ENCODE measurements at places on chromosomes 5 and 9.

GRCh38 chr5:151417712-151418111 is 29.7 kb upstream of the SLC36A1 start:
- no peak for DNase-seq

DNA sequence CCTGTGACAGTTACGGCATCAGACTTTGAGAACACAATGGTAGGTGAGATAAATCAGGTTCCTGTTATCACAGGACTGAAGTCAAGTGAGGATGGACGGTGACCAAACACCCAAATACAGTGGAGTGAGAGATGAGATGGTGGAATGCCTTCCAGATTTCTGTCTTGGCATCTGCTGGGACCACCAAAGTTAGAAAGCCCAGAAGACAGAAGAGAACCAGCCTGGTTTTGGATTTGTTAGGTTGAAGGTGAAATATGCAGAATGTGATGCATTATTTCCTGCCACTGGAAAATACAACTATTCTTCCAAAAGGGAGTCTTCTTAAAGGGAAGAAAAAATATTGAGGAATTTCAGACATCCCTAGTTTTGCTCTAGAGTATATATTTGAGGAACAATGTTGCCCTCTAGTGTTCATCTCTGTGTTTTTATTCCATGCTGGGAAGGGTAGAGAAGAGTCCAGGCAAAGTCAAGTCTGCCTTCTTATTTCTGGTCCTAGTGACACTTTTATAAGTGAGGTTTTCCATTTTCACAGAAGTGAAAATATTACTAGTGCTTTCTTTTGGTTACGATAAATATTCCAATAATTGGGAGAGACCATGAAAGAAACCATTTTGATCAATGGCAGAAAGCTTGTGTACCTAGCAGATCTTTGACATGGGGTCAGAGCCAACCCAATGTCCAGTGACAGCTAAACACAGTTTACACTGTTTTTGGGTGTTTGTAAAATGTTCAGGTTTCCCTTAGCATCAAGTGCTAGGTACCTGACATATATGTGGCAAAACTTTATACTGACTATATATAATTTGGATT is 142.3 kb upstream of the ANKH start:
- no peak for DNase-seq

- DNase-seq, result no peak
Measured at GRCh38 chr9:12798066-12798770, 23.4 kb downstream of the LURAP1L start.

DNA sequence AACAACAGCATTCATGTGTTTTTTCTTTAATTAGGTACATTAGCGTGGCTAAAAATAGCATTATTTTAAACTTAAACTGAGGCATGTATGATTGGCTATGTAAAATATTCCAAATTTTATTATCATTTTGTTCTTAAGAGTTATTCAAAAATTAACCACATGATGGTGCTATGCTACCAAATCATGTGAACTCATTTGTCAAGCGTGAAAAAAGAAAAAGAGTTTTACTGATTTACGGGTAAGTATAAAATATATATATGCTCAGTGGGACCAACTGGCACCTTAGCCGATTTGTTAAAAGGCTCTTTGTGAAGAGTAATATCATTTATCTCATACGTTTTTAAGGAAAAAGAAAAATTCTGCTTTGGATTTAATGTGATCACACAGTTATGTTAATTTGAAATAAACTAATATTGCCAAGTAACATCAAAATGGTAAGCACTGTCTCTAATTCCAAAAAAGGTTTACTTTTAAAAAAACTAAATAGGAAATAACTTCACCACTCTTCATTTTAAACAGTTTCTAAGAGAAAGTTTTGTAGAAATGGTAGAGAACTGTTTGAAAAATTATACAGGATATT is 1042.3 kb downstream of the CDH12 start:
- no peak for DNase-seq

DNA sequence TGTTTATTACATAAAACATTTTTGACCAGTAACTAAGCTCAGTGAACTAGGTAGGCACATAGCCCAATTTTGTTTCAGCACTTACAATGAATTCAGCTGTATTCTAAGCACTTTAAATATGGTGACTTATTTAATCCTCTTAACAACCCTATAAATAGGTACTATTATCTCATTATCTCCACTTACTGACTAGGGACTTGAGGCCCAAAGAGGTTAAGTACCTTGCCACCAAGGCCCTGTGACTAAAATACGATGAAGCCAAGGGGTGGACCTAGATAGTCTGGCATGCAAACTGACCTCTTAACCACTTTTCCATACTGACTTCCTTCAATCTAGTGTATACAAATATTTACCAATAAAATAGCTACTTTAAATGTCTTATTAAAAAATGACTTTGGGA is 266.4 kb downstream of the ZNF608 start:
- DNase-seq, result no peak

DNA sequence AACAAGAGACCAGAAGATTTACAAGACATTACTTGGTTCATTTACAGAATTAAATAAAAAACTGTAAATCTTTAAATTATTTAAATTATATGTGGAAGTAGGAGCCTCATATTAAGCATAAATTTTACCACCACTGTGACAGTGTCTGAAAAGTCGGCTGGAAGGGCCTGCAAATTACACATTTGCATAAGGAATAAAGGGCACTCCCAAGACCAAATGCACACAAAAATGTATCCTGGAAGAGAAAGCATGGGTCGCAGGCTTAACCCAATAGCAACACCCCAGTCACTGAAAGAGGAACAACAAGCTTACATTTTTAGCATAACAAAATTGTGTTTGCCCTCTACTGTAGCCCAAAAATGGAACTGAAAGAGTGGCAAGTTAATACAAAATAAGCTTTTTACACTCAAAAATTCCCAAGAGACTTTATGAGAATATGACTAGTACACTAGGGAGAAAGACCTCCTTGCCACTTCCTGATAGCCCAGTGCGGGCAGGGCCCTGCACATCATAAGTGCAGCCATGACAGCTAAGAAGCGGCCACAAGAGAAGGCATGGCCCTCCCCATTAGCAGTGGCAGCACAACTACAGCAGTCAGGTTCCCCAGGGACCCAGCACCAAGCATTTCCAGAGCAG is 482.0 kb downstream of the DTWD2 start:
- no peak for DNase-seq

DNA sequence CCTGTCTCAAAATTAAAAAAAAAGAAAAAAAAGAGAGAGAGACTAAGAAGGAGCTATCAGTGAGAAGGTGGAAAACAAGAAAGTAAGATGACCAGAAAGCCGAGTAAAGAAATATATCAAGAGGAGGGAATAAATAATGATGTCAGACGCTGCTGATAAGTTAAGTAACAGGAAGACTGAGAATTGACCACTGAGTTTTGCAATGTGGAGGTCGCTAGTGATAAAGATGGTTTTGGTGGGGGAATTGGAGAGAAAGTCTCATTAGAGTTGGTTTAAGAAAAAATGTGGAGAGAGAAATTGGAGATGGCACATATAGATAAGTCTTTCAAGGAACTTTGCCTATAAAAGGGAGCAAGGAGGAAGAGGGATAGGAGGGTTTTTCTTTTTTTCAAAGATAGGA is 91.9 kb downstream of the RAD23B start:
- DNase-seq, result no peak

DNA sequence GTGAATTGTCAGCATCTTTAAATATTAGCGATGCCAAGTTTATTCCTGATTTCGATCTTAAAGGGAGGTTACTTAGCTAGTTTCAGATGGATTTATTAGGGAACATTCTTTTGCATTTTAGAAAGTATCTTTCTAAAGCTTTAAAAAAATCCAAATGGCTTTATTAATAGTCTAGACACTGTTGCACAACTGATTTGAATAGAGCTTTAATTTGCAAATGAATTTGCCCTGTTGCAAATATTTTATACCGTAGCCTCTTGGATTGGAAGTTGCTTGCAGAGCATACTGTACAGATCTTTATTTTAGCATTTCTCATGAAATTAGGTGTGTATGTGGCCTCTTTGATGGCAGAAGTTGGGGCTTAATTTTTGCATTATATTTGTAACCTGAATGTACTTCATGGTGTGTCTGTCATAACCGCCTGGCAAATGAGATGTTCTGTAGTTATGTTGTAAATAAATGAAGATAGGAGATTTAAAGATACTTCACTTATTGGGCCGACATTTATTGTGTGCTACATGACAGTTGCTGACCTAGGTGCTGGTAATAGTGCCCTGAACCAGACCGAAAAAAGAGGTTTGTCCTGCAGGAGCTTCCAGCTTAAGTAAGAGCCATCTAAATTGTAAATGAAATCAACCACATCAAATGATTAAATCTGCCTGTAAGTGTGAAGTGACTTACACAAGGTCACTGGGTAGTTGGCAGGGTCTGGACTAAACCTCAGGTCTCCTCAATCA is 1.8 kb downstream of the TCERG1 start:
- DNase-seq, result no peak

DNA sequence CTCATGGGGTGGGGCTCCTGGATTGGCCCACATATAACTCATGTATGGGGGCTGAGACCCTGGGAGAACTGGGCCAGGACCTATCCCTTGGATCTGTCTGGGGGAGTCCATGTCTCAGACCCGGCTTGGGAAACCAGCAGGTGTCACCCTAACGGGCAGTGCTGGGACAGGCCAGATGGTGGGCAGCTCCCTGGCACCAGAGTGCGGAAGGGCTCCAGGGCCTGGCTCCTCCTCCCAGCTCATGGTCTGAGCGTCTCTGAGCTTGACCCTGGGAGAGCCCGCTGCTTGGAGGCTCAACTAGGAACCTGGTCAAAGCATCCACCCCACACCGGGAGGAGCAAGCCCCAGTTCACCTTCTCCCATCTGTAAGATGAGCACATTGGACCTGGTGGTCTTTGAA is 15.5 kb upstream of the NCS1 start:
- no peak for DNase-seq

GRCh38 chr9:126230692-126231091 is 95.9 kb upstream of the MVB12B start:
- no peak for DNase-seq

DNA sequence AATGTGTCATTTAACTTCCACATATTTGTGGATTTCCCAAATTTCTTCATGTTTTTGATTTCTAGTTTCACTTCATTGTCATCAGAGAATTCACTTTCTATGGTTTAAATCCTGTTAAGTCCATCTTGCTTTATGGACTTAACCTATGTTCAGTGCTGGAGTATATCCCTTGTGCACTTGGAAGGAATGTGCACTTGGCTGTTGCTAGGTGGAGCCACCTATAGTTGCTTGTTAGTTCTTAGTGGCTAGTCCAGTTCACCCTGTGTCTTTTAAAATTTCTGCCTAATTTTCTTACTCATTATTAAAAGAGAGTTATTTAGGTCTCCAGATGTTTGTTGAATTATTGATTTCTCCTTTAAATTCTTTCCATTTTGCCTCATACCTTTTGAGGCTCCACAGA is 1472.5 kb upstream of the CDH6 start:
- no peak for DNase-seq

GRCh38 chr9:81465468-81466011 is 223.8 kb downstream of the TLE1 start:
- DNase-seq, result no peak

DNA sequence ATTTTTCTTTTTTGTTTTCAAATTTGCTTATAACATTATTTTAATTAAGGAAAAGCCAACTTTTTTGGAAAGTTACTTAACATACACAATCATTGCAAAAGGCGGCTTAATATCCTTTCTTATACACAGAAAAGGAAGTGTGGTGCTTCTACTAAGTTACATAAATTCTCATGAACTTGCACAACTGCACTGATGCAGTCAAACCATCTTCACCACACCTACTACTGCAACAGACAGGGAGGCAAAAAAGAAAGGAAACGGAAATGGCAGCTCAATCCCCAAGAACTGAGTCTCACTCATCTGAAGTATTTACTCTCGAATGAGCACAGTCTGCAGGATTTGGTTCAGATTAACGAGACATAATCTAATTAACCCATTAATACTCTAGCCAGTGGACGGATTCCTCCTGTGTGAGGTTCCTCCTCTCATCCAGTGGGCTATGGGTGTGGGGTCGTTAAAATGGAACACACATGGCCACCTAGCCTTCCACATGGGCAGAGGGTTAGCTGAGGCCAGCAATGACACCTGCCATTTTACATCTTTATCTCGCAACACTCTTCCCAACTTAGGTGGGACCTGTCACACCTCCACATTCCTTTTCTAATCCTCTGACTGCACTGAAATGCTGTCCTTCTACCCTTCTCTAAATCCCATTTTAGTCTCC is 30.0 kb downstream of the GOLM1 start:
- DNase-seq, result no peak

GRCh38 chr5:86878250-86878649 is 260.5 kb downstream of the COX7C start:
- no peak for DNase-seq

GRCh38 chr5:157150995-157151394 is 8.3 kb upstream of the MED7 start:
- DNase-seq, result no peak

- DNase-seq, result no peak
Measured at GRCh38 chr9:15512204-15512603, 1.4 kb upstream of the PSIP1 start.

DNA sequence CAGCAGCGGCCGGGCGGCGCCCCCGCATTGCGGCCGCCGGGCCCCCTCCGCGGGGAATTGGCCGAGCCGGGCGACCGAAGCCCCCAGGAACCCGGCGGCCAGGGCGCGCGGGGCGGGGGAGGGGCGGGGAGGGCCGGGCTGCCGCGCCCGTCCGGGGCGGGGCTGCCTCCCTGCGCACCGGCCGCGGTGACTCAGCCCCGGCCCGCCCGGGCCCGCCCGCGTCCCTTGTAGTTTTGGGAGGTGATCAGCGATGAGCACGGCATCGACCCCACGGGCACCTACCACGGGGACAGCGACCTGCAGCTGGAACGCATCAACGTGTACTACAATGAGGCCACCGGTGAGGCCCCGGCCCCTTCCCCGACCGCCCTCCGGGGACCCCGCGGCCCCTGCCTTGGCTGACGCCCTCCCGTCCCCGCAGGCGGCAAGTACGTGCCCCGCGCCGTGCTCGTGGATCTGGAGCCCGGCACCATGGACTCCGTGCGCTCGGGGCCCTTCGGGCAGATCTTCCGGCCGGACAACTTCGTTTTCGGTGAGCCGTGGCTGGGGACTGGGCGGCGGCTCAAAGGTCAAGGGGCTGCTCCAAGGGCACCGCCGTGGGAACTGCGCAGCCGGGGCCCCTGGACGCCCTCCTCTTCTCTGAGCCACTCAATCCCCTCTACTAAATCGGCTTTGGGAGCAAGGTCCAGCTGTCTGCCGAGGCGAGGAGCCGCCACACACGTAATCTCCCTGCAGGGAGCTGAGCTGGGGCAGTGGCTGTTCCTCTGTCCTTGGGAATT is 592 bp downstream of the TUBB4B start:
- peak; percentile 57 for DNase-seq

DNA sequence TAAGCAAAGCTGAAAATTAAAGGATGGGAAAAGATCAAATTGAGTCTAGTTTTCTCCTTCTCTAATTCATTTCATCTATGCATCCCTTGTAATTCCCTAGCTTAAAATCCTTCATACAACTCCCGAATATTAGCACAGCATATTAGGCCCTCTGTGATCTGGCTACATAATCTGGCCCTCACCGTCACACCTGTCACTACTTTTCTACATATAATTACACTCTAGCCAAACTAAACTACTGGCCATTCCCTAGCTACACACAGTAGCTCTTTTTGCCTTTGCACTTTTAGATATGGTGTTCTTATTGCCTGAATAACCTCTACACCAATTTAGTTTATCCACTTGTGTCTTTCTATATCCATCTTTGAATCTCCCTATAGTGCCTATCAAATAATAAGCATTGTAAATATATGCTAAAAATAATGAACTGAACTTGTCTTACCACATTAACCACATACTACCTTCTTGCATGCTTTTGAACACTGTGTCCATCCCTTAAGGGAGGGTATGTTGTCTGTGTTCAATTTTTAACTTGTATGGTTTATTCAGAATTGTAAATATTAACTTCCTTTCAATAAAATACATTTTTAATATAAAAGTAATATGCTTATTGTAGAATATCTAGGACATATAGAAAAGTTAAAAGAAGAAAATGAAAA is 15.9 kb downstream of the RANBP6 start:
- DNase-seq, result no peak
